CD8-positive, alpha-beta memory T cell (primary cell): ENCODE measurements at places on chromosomes 6 and 20.

GRCh38 chr6:129555206-129555832, 154.7 kb downstream of the ARHGAP18 start:
- DNase-seq, result no peak

DNA sequence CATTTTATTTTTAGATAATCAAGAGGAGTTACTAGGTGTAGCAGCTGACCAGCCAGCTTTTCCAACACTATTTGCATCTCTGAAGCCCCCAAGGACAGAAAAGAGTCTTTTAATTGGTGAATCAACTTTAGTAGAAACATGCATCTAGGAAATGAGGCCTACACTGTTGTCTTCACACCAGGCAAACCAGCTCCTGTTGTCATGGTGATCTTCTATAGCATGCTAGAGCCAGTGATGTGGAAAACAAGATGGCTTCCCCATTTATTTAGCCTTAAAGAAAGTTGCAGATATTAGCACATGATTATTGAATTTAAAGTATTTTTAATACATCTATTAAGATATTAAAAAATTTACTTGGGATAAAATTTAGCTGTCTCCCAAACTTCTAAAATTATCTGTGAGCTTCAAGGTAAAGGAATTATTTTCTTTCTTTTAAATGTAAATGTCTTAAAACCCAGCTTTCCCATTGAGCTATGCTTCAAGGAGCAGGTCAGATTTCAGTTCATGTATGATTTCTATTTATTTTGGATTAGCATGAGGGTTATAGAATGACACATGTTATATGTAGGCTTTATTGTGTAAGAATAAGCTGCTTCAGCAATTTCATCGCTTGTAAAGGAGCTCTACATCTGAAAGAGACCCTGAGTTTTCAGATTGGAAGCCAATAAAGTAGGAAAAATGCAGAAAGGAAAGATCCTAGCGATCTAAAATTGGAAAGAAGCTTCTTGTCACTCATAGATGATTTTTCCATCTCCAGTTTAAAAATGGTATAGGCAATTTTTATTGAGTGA, 564.9 kb upstream of the CITED2 start:
- no peak for DNase-seq

DNA sequence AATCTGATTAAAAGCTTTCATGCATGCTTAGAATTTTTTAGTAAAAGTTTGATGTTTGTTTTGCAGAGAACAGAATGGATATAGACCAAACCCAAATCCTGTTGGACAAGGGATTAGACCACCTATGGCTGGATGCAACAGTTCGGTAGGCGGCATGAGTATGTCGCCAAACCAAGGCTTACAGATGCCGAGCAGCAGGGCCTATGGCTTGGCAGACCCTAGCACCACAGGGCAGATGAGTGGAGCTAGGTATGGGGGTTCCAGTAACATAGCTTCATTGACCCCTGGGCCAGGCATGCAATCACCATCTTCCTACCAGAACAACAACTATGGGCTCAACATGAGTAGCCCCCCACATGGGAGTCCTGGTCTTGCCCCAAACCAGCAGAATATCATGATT, 133.6 kb downstream of the NCOA3 start:
- no peak for DNase-seq

DNA sequence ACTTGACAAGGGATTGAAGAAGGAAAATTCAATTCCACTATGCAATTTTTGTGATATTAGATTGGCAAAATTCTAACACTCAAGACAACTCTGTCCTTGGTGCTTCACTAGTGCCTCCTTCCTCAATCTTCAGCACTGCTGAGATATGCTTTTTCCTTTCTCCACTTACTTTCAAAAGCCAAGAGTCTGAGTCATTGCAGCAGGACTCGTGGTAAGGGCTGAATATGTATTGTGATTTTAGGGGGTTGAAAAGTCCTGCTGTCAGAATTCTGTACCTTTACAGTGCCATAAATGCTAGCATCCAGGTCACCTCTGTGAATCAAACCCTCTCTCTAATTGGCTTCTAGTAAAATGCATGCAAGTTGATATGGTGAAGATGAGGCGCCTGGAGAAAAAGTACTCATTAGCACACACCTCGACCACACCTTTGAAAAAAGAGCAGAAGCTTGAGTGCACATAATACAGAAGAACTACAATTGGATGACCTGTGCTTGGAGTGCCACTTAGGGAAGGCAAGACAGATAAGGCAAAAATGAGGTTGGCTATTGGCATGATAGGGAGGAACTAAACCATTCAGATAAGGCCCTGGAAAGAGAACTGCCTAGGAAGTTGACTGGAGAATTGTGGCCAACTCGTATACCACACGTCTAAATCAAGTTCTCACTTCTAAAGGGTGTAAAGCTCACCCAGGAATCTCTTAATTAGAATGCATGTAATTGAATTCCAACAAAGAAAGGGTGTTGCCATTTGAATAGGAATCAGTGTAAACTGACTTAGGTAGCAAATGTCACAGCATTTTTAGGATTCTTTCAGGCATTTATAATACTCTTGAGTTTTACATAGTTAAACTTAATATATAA, 43.6 kb upstream of the FAM83B start:
- no peak for DNase-seq

DNA sequence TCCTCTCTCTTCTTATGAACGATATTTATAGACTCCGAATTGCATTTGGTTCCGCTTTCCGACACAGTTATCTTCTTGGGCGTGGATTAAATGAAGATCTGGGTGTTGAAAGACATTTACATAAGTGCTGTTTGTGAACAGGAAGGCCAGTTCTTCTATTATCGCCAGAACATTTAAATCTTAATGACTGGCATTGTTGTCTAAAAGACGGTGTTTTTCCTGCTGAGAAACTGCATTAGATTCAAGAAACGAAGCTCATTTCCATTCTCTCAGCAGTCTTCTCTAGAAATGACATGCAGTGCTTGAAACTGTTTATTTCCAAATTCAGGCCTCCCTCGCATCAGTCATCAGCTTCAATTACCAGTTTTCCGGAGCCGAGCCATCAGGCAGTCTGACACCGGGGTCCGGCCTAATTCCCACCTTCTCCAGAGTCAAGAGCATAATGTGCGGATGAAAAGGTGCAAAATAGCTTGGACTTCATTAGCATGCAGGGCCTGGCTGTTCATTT, 16.0 kb downstream of the LINC00237 start:
- no peak for DNase-seq

DNA sequence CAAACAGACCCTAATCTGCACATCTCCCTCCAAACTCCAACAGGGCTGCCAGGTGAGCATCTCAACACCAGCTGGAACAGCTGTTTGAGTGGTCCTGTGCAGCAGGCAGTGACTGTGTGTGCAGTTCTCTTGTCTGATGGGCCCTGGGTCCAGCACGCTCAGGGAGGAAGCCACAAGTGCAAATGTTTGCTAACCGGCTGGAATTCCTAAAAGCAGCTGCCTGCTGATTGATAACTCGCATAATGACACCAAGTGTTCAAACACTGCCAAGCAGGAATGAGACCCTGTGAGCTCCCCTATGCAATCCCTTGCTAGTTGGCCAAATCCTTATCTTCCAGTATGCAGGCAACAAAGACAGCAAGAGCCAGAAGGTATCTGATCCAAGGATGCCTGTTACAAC, 650.6 kb downstream of the CBLN4 start:
- no peak for DNase-seq

- peak; percentile 30 for DNase-seq
These were observed 22.8 kb upstream of the PCMTD2 start for GRCh38 chr20:64232794-64233193.

GRCh38 chr6:659716-660581, 3.0 kb upstream of the HUS1B start:
- peak; percentile 5 for DNase-seq

DNA sequence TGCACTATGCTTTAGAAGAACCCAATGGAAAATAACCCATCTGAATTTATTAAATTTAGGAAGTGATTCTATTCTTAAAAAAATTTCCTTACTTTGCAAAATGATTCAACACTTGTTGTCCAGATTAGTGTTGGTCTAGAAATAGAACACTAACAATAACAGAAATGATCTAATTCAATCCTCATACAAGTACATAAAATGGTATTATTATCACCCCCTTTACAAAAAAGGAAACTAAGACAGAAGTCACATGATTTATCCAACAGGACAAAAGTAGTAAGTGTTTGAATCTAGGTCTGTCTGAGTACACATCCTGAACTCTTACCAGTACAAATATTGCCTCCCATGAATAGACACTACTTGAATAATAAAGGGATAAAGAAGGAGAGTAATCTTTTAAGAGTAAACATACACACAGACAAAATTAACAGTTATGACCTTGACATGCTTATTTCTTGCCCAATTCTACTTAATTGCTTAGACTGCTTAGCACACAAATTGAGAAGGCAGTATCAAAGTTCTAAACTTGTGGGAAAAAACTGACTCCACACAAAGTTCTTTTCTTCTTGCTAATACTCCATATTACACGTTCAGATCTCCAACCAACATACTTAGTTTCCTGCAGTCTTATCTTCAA, 195.4 kb upstream of the RUNX2 start:
- no peak for DNase-seq

- no peak for DNase-seq
These were observed 77.4 kb upstream of the CD93 start for GRCh38 chr20:23163562-23163961.

DNA sequence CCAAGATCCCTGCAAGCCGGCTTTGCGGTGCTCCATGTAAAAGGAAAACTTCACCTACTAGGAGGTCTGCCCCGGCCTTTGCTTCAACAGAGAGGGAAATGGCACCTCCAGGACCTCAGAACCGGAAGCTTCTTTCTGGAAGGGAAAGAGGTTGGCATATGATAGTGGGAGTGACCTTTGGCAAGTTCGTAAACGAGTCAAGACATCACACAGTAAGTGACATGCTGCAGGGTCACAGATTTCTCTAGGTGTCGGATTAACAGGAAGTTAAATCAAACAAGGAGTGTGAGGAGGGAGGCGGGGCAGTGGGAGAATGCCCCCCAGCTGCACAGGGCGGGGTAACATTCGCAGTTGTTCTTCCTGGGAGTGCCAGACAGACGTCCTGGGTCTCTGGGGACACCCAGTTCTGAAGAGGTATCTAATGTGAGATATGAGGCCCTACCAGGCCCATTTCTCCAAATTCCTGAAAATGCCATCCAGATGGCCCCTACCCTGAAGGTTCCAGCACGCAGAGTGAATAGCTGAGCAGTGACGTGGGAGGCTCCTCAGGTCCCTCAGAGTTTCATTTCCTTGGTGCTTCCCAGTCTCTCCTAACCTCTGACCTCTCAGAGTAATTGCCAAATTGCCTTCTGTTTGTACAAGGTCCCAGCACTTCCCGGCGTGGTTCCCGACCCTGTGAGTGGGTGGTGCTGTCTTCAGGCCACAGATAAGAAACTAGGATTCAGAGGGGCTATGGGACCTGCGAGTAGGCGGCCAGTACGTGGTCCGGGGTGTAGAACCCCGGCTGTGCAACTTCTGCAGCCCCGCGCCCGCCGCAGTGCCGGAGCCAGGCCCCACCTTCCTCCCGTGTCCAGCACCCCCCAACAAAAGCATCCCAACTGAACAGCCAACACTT, 1.9 kb downstream of the RRBP1 start:
- DNase-seq, result peak; percentile 49

- no peak for DNase-seq
These were observed 37.1 kb downstream of the SLC22A23 start for GRCh38 chr6:3419624-3420272.

GRCh38 chr6:144372116-144372515, 87.0 kb downstream of the UTRN start:
- DNase-seq, result no peak

- DNase-seq, result no peak
These were observed 20.0 kb downstream of the SAMD3 start for GRCh38 chr6:130202782-130203181.

- no peak for DNase-seq
These were observed 115.2 kb upstream of the FAM184A start for GRCh38 chr6:119193707-119194106.

DNA sequence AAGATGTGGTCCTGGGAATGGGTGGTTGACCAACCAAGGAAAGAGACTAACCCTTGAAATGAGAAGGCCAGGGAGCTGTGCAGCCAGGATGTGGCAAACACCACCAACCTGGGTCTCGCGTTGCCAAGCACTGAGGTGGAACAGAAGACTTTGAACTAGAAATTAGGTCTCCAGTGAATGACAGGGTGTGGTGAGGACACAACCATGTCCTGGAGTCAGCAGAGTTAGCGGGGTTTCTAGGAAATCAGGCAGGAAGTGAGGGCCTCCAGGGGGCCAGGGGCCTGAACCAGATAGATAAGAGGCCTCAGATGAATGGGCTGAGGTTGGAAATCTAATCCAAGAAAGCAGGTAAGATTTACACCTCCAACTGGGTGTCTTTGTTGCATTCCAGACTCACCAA, 353.3 kb upstream of the ARID1B start:
- peak; percentile 33 for DNase-seq

GRCh38 chr6:34485321-34486060, 19.6 kb downstream of the PACSIN1 start:
- no peak for DNase-seq

DNA sequence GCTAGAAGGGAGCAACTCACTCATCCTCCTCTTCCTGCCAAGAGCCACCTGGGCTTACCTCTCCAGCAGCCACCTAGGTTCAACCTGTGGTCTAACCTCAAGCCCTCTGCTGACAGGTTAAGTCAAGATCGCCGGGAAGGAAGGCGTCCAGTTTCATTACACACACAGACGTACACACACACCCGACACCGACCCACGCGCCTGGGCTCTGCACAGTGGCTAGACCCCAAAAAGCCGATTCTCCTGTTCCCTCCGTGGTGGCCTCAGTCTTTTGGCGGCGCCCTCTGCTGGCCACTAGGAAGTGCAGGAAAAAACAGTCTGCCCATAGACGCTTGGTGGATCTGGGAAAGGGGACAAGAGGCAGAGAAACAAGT, 52.8 kb downstream of the MRPL14 start:
- DNase-seq, result peak; percentile 78
